CD4-positive, alpha-beta memory T cell (primary cell): ENCODE measurements at places on chromosomes 6 and 20.
A peak's percentile ranks its signal among the peaks of the same experiment; 100 is the strongest.

DNA sequence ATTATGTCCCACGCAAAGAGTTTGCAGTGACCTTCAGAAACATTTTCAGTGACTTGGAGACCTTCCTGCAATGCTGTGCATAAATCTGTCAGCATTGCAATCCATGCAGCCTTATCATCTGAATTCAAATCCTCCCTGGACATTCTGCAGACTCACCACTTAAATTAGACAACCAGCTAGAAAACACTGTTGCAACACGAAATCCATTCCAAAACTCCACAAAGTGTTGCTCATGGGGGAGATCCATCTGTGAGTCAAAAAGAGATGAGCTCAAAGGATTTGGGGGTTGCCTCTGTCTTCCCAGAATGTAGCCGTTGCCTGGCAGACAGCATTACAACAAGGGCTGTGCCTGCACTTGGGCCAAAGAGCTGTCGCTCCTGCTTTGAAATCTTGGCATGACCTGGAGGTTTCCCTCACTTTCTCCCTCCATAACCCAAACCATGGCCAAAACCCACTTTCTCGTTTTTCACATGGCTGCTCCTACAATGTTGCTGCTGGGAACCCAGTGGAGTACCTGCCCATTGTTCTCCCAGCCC lies 163.5 kb upstream of the CDYL start:
- DNase-seq = no peak

GRCh38 chr6:58419321-58419720 lies 1101.9 kb downstream of the PRIM2 start:
- DNase-seq = no peak

DNA sequence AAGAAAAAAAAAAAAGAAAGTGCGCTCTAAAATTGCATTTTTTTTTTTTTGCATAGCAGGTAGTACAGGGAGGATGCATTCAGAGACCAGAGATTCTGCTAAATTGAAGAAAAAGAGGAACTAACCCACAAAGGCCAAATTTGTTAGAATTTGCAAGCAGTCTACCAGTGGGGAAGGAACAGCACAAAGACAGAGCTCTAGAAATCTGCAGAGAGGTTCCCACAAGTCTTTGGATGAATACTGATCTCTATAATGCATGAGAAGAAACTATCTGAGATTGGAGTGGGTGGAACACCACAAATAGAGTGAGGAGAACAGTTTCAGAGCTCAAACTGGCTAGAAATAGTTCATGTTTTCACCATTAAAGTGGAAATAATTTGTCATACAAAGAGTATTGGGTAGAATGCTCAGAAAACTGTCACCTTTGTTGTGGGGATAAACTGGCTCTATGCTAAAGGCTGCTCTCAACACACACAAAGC lies 79.6 kb upstream of the AHI1 start:
- no peak for DNase-seq

DNA sequence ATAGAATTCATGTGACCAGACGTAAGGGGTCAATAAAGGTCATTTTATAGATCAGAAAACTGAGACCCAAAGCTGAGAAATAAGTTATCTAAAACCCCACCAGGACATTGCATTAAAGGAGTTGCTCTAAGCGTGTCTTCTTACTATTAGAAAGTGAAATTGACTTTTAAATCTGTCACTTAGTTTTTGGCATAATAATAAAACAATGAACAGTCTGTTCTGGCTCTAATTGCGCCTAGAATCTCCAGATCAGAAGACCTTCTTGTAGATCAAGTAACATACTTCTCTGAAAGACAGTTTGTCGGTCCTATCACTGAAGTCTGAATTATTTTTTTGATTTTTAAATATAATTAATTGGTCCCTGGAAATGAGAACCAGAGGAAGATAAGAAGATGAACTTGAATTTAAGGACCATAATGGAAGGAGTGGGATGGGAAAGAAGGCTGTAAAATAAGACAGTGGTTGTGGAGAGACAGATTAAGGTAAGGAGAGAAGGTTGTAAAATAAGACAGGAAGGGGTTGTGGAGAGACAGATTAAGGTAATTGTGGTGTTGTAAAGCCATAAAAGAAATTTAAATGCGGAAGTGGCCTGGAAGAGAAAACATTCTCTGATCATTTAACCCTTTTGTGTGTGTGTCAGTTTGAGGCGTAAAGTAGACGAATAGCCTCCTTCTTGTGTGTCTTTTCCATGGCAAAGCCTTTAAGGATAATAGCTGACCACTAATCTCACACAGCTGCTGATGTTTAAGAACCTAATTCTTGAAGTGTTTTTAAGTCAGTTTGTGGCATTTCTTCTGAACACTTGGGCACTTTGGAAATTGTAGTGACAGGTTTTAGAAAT lies 20.1 kb downstream of the TOP1 start:
- DNase-seq = peak; percentile 52

DNA sequence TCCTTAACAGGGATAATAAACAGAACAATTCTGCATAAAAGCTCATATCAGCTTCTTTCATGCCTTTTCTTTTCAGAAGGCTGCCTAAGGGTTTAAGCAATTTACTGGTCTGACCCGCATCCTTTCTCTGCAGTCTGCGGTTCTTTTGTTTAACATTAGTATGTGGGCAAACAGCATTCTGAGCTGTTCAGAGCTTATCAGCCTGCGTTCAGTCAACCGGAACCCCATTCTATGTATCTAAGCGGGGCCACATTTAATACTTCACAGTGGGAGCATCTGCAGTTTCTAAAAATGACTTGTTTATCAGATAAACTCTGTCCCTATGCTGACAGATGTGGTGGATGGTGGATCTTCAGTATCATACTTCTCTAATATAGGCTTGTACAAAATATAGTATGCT lies 758.9 kb upstream of the MMS22L start:
- no peak for DNase-seq

DNA sequence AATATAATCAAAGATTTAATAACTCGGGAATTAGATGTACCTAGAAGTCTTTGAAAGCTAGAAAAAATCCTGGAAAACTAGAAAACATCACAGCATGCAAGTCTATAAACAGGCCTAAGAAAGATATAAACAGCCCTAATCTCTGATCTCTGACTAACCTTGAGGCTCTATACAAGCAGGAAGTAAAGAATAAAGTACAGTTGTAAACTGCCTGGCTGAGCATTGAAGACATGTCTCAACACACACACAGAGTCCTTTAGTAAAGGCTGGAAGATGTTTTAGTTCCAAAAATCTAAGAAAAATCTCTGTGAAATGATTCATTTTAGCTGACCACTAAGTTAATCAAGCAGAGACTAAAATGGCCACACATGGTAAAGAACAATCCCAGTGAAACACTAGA lies 774.5 kb downstream of the EYS start:
- DNase-seq = no peak

DNA sequence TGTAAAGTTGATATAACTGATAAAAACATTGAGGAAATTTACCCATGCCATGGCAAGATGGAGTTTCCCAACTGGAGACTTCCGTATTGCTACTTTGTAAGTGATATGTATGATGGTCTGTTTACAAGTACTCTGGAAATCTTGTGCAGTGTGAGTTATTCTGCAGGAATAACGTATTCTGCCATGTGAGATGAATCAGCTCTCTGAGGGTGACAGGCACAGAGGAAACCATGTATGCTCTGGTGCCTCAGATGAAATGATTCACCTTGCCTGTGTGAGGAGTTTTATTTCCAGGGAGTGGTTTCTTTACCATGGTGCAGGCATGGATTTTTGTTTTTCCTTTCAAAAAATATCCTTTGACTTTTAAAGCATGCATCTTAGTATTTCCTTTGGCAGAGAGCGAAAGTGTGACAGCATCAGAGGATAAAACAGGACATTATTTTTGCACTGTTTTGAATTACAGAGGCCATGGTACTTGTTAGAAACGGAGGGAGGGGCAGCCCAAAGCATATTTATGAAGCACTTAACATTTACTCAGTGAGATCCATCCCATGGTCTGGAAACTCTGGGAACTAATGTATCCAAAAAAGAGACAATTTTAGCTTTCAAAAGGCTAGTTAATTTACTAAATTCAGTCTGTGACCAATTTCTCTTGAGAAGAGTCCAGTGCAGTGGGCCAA lies 36.0 kb upstream of the MTRF1L start:
- DNase-seq = no peak

DNA sequence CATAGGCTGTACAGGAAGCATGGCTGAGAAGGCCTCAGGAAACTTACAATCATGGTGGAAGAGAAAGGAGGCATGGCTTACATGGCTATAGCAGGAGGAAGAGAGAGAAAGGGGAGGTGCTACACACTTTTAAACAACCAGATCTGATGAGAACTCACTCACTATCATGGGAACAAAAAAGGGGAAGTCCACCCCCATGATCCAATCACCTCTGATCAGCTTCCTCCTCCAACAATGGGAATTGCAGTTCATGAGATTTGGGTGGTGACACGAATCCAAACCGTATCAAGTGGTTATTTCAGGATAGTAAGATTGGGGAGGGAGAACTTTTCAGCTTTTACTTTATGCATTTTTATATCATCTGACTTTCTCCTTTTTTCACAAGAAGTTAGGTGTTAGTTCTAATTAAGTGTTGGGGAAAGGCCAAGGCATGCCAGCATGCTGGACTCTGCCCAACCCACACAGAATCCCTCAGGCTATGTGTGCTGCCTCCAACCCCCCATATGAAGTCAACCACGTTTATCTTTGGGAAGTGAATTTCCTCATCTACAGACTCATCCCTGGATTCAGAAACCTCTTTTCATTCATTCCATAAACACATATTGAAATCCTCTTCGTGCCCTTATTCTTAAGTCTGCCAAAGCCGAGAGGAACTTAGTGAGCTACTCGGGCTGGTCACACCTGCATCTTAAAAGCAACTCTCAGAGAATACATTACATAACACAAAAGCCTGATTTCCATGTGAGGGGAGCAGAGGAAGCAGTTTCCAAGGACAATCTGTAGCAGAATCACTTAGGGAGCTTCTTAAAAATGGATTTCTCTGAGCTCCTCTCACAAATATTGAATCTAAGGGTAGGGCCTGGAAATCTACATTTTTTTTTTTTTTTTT lies 16.7 kb upstream of the CLIC5 start:
- DNase-seq = no peak

- no peak for DNase-seq
Measured at GRCh38 chr6:89542866-89543265, 95.7 kb downstream of the LYRM2 start.

- no peak for DNase-seq
Measured at GRCh38 chr6:116471531-116471930, 10.4 kb downstream of the CALHM6 start.

GRCh38 chr6:45997875-45998506 lies 17.7 kb downstream of the CLIC5 start:
- no peak for DNase-seq

DNA sequence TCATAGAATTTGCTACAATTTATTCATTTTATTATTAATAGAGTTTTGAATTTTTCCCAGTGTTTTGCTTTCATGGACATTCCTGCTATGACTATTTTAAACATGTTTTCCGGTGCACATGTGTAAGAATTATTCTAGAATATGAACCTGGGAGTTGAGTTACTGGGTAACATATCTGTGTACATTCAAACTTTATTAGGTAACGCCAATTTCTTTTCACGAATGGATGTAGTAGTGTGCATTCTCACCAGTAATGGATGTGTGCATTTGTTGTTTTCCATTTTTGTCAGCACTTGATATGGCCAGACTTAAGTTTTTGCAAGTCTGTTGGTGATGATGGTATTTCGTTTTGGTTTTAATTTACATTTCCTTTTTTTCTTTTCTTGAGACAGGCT lies 118.8 kb downstream of the CDKAL1 start:
- no peak for DNase-seq

DNA sequence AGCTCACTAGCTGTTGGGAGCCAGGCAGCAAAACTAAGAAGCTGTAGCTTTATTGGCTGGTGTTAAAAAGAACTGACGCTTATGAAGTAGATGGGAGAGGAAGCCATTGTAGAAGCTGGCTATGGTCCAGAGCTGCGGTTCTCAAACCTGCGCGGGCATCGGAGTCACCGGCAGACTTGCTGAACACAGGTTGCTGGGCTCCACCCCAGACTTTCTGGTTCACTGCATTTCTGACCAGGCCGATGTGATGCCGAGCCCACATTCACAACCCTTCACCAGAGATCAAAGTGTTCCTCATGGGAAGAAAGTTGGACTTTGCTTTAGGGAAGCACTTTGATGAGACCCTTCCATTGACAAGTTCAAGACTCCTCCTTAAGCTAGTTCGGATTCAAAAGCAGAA lies 231.6 kb downstream of the QKI start:
- no peak for DNase-seq

- DNase-seq = no peak
Measured at GRCh38 chr6:68873236-68873635, 238.2 kb downstream of the ADGRB3 start.

GRCh38 chr20:12040261-12040660 lies 122.6 kb downstream of the BTBD3 start:
- DNase-seq = no peak

- no peak for DNase-seq
Measured at GRCh38 chr6:169891421-169891820, 140.0 kb downstream of the ERMARD start.

- no peak for DNase-seq
Measured at GRCh38 chr6:116475141-116475540, 14.0 kb downstream of the CALHM6 start.

DNA sequence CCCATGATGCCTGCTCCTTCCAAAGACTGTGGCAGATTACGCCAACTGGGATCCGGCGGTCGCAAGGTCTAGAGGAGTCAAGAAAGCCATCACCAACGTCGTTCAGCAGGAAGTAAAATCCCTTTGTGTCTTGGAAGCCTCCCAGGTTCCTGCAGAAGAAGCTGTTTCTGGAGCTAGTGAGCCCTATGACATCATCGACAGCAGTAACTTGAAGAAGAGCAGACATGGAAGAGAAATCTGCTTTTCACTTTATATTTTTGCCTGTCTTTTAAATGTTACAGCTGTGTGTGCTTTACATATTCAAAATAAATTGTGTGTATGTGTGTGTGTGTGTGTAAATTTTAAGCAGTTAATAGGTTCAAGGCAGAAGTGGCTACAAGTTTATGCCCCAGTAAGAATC lies 7.4 kb upstream of the OR2H2 start:
- DNase-seq = no peak

DNA sequence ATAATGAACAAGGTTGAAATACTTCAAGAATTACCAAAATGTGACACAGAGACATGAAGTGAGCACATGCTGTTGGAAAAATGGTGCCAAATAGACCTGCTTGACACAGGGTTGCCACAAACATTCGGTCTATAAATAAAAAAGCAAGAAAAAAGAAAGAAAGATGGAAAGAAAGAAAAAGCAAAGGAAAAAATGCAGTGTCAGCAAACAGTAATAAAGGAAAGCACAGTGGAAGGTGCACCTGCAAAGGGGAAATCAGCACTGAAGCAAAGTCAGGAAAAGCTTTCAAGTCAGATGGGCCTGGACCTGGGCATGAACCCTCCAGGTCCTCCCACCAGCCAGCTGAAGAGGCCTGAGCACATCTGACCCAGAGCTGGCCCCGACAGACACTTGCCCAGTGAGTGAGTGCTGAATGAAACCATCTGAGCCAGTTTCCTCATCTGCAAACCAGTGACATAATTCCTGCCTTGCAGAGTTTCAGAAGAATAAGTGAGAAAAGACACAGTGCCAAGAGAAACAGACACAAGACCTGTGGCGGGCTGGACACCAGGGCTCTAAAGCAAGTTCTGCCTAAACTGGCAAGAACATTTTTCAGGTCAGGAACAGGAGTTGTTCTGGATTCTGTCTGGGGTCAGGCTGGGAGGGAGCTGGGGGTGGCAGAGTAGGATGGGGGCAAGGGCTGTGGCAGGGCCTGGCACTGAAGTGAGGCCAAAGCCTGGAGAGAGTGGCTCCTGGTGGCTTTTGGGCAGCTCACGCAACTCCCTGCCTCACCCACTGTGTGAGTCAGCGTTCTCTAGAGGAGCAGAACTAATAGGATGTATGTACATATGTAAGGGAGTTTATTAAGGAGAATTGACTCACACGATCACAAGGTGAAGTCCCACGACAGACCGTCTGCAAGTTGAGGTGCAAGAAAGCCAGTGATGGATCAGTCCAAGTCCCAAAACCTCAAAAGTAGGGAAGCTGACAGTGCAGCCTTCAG lies 23.9 kb upstream of the MICB start:
- no peak for DNase-seq
